GM23248 (cell line): ENCODE measurements at places on chromosomes 5 and 9.

DNA sequence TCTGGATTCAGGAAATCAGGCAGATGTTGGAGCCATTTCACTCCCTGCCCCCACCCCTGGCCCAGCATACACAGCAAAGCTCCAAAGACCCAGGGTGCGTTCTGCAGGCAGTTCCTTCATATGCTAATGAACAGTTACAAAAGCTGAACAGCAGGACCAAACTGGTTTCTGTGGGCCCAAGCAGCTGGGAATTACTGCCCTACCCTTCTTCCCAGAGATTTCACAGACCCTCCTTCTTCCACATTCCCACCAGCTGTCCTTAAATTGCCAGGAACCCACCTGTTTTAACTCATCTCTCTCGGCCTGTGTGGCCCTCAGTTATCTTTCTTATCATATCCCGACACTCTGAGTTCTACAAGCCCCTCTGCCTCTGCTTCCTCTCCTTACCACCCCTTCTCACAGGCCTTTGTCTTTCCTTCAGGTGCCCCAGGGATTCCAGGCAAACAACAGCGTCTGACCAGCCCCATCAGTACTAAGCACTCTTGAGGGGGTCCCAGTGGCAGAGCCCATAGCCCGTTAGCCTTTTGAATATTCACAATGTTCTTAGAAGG lies 10.6 kb upstream of the F2RL1 start:
- DNase-seq, result no peak

DNA sequence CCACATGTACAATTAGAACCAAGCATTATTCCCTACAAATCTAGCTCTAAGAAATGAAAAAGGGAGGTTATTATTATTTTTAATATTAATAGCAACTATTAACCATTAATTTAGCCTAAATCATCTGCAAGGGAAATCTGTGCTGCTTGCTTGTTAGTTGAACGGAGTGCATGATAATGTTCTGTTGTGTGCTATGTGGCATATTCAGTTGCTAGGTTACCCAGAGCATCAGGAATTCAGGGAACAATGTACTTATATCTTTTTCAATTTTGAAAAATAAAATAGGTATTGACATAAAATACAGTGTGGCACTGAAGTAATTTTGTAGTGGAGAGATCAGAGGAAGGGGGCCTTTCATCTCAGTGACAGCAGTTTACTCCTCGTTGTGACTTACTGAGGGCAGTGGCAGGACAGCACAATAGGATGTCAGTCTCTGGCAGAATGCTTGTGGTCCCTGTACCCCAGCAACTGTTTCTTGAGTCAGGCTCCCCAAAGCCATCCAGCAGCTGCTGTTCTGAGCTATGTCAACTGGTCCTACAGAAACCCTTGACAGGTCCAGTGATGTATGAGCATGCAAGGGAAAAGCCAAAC lies 173.6 kb downstream of the TMEM161B start:
- no peak for DNase-seq

GRCh38 chr9:2085716-2086115 lies 70.6 kb downstream of the SMARCA2 start:
- DNase-seq, result peak; percentile 53

DNA sequence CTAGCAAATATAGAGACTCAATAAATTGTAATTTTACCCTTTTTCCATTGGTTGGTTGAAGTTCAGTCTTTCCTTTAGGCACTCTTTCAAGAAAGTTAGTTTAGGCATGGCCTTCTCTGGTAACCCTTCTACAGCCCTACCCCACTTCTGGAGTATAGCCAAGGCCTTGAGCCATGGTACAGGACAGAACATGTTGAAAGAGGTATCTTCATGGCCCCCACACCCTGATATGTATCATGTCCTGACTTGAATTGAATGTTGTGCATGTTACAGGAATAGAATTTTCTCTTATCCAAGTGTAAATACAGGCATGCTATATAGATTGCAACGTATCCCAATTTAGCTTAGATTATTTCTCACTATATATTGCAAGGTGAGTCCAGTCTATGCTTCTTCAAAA lies 175.6 kb downstream of the CD180 start:
- DNase-seq, result no peak

DNA sequence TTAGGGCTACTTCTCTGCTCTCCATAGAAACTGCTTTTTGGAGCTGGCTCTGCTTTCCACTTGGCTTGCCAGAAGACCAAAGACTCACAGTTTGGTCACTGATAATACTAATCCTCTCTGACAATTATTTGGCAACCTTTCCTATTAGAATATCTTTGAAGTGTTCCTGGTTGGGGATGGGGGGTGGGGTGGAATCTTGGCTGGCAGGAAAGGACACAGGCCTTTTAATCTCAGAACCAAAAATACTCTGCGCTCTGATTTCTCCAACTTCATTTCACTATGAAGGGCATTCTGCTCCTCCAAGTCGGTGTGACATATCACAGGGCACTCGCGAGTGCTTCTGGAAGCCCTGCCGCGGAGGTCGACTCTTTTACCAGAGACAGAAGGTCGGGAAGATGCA lies 1329.0 kb upstream of the WWC1 start:
- no peak for DNase-seq
